ENCODE measurements at places on chromosomes 5 and 9.

GRCh38 chr5:36521838-36522745 lies 84.3 kb upstream of the SLC1A3 start:
- DNase-seq = no peak

DNA sequence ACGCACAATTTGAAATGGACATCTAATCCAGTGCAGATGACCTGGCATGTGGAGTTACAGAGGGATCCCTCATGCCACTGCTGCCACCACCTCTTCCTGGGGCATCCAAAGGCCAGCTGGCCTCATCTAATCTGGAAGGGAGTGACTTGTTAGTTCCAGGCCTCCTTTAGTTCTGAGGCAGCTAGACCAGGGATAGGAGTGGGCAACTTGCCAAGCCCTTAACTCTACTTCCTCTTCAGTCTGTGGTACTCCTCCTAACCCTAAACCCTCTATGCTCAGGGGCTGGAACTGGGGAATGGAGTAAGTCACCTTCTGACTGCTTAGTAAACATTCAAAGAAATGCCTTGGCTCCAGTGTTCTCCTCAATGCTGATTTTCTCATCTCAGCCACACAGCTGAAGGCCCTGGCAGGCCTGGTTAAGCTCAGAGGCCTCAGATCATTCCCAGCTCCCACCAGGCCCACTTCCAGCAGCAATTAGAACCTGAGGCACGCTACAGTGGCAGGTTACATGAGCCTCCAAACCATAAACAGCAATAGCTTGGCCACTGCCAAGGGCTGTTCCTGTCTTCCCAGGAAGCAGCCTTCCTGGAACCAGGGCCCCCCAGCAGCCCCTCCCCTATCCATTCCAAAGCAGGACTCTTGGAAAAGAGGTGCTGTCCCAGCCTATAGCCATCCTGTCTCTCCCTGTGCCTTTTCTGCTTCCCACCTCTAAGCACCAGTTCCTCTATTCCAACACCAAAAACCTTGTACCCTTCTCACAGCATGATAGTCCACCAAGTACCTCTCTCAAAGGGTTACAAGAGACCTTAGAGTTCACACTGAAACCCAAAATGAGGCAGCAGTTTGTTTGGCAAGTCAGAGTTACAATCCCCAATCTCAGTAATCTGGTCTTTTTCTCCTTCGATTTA lies 2.0 kb downstream of the EIF4EBP3 start:
- peak; percentile 84 for DNase-seq

DNA sequence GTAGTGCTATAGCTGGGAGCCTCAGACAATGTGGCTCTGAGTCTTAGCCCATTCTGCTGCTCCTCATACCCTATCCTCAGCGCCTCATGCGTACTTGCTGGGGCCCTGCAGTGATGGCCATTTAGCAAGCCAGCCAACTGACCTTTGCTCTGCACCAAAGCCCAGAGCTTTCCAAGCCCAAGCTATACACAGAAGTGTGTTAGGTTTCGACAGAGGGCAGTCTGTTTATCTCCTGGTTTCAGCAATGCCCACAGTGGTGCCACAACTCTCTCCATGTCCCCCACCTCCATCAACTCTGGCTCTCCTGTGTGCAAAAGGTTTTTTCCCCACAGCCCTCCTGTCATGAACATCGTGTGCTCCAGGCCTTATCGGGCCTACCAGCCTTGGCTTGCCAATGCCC lies 16.9 kb downstream of the GNG10 start:
- DNase-seq = no peak

- no peak for DNase-seq
These were observed 40.8 kb upstream of the SPDL1 start for GRCh38 chr5:169542811-169543210.

DNA sequence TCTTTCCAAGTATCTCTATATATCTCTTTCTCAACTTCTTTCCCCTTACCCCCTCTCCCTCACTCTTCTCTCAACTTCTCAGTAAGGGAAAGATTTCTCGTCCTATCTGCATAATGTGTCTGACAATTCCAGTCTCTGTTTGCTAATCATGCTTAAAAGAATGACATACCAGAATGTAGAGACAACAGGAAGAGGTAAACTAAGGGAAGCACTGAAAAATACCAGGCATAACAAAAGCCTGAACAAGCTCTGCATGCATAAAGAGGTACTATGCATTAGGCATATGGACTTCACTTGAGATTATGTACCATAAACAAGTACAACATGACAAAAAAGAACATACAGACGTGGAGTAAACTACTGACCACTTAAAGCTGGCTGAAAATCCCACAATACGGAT lies 62.6 kb downstream of the SEMA5A start:
- DNase-seq = no peak

- no peak for DNase-seq
These were observed 33.4 kb upstream of the TTC1 start for GRCh38 chr5:159975462-159976019.

DNA sequence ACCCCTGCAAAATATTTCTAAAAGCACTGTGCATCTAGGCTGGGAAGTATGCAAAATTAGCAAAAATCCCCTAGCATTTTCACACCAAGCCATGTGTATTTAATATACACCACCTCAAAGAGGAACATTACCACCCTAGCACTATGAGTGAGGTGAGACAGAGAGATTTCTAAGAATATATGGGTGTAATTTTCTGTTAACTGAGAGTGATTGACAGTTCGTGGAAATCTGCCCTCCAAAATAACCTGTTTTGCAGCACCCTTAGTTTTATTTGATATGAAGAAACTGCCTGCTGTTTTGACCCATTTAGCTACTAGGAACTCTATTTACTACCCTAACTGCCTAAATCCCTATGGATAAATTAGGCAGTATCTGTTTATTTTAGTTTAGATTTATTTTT lies 64.2 kb upstream of the CDKN2B start:
- DNase-seq = no peak

GRCh38 chr5:114450437-114450836 lies 88.6 kb downstream of the KCNN2 start:
- no peak for DNase-seq

DNA sequence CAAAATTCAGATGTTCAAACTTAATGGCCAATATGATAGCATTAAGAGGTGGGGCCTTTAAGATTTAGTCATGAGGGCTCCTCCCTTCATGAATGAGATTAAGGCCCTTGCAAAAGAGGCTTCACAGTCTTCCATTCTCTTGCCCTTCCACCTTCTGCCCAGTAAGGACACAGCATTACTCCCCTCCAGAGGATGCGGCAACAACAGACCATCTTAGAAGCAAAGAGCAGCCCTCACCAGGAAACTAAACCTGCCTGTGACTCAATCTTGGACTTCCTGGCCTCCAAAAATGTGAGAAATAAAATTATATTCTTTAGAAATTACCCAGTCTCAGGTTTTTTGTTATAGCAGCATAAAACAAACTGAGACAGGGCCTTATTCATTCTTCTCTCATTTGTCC lies 8.2 kb downstream of the AP3B1 start:
- peak; percentile 42 for DNase-seq

- DNase-seq = no peak
These were observed 74.8 kb downstream of the CDK5RAP2 start for GRCh38 chr9:120505186-120505585.

DNA sequence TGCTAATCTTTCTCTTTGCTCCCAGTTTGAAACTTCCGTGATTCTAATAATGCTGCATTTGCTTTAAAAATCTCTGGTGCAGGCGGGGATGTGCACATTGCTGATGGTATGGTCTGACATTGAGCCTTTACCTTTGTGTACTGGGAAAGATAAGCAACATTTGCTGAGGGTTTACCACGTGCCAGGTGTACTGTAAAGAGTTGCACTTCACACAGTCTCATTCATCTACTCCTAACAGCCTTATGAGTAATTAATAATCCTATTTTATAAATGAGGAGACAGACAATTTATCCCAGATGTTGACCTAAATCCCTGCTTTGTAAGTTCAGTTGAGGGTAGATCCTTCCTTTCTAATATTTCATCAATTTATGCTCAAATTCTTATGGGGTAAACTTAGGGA lies 726 bp upstream of the ADGRV1 start:
- no peak for DNase-seq

DNA sequence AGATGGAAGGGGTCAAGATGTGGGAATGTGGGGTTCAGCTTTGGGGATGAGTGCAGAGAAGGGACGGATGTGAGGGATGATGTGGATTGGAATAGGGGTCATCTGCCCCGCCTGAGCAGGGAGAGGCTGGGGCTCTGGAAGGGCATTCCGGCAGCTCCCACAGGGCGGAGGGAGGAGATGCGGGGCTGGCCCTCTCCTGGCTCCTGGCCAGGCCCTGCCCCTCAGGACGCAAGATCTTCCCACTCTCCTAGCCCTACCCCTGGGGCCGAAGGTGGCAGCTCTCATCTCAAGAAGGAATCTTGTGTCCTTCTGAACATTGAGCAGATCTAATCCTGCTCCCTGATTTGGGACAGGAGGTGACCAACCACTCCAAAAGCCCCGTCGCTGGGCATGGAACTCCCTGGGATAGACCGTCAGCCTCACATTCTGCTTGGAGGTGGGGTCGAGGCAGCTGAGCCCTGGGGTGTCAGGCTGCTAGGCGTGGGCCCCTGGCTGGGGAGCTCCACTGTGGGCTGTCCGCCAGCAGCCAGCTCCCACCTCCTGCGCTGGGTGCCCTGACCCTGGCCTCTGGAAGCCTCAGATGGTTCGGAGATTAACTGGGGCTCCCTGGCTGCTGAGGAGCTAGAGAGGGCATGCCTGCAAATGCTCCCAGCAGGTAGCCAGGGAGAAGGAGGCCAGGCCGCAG lies 125.2 kb downstream of the ZNF354C start:
- no peak for DNase-seq

DNA sequence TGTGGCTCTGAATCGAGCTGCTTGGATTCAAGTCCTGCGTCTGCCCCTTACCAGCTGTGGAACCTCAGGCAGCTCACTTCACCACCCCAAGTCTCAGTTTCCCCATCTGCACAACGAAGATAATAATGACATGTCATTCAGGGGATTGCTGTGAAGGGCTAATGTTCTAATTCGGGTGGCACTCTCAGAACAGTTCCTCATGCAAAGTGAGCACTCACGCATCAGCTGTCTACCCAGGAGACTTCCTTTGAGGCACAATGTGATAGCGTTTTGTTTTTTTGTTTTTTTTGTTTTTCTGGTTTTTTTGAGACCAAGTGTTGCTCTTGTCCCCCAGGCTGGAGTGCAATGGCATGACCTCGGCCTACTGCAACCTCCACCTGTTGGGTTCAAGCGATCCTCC lies 56.4 kb downstream of the NTNG2 start:
- DNase-seq = peak; percentile 40

DNA sequence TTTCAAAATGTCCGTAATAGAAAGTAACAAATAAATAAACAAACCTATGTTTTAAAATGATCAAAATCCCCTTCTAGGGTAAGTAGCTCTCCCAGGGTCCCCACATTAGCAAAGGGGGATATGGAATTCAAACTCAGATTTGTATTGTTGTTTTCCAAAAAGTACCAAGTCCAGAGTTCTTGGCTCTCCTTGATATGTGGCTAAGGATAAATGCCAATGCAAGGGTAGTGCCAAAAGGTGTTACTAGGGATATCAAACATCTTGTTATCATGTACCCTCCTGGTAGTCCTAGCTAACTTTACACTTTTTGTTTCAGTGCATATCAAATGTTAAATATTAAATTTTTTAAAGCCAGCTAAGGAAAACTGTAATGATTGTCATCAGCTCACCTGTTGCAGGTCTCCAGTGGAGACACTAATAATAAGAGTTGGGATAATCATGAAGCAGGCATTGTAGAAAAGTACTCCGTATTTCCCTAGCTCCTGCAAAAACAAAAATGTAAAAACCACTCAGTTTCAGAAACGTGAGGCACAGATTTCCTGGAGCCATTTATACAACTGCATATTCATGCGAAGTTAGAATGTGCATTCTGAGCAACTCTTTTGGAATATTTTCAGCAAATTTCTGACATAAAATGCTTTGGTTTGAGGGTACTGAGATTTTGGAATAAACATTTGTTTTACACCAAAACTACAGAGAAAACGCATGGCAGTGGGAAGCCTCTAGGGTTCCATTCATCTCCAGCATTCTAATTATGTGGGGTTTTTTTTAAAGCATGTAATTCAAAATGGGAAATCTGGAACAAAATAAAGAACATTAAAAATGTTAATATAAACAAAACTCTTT lies 39.8 kb downstream of the SLC35D2 start:
- DNase-seq = no peak

DNA sequence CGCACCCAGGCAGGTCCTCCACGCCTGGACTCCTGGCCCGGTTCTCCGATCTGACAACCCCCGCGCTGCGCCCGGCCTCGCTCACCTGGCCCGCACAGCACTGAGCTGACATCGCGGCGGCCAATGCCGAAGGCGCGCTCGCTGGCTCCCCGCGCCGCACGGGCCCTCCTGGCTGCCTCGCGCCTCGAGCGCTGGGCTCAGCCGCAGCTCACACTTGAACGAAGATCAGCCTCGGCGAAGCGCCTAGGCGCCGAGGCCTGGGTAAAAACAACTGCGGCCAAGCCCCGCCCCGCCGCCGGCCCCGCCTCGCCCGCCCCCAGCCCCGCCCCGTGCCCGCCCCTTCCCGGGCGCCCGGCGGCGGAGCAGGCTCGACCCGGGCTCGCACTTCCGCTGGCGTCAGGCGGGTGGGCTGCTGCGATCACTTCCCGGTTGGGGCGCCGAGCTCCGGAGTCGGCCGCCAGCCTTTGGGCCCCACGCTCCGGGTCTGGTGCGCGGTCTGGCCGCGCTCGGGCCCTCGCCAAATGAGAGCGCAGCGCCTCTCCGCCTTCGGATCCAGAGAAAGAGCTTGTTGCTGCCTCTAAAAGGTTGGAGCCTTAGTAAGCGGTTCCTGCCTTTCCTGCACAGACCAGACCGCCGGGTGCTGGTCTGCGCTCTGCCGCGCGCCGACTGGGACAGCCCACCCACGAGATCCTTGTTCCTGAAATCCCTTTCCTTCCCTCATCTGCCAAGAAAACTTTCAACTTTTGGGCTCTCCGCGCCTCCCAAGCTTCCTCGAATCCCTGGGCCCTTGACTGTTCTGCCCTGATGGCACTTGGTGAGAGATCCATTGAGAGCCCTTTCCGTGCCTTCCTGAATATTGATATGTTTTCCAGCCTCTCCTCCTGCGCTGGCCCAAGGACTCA lies at the start of gene SERINC5:
Gene SERINC5 (minus strand): TSS at position 238 of the 902 bp plus-strand sequence. CDS start 126 bp downstream, at position 112.
- peak; percentile 74 for DNase-seq

GRCh38 chr5:35651002-35651756 lies 33.5 kb downstream of the SPEF2 start:
- no peak for DNase-seq

- no peak for DNase-seq
These were observed 333.9 kb upstream of the SEMA6A start for GRCh38 chr5:116908537-116908936.

- DNase-seq = no peak
These were observed 9.7 kb downstream of the SLC12A7 start for GRCh38 chr5:1101961-1102713.

- no peak for DNase-seq
These were observed 101.1 kb downstream of the FGF18 start for GRCh38 chr5:171520300-171521174.

- no peak for DNase-seq
These were observed 84.1 kb downstream of the PTPDC1 start for GRCh38 chr9:94168203-94169000.

- no peak for DNase-seq
These were observed 1.5 kb downstream of the SMIM32 start for GRCh38 chr5:136191304-136192014.

DNA sequence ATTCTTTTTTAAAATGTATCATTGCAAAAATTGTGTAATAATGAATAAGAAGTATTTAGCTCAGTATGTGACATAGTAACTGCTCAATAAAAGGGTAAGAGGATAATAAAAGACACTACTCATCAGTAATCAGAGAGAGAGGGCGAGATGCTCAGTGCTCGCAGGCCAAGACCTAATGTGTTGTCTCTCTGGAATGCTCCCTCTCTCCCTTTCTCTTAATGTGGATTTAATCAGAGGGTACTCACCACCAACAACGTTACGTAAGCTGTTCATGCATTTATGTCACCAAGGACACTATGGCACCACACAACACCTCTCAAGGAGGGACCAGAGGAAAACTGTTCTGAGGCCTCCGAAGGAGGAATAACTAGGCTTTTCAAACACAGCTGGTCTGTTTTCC lies 42.5 kb downstream of the WHRN start:
- no peak for DNase-seq

Measured in CD14-positive monocyte (primary cell).